ENCODE measurements at places on chromosomes 1 and 21.

- no peak for DNase-seq
These were observed 37.2 kb downstream of the GNPAT start for GRCh38 chr1:231278100-231278790.

DNA sequence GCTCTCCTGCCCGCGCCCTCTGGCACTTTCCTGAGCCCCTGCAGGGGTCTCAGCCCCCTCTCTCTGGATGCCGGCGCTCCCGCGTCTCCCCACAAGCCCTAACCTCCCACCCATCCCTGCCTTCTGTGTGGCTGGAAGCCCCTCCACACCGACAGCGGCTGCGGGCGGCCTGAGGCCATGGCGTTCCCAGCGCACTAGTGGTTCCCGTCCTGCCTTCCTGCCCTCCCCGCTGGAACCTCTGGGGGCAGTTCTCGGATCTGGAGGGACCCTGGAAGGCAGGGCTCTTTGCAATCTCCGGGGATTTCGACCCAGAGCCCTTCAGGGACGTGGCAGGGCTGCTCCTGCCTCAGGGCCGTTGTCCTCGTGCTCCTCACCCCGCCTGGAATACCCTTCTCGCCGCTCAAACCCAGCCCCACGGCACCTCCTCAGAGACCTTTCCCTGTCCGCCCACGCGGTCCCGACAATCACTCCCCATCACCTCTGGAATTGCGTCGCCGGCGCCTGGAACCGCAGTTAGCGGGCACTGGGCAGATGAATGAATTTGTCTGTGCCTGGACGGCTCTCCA is 493 bp upstream of the ESPN start:
- no peak for DNase-seq

- DNase-seq: no peak
These were observed 10.7 kb downstream of the TUT4 start for GRCh38 chr1:52542085-52542688.

- no peak for DNase-seq
These were observed 36.7 kb upstream of the TARDBP start for GRCh38 chr1:10975567-10976326.

- DNase-seq: no peak
These were observed 22.6 kb downstream of the AK4 start for GRCh38 chr1:65170511-65171142.

DNA sequence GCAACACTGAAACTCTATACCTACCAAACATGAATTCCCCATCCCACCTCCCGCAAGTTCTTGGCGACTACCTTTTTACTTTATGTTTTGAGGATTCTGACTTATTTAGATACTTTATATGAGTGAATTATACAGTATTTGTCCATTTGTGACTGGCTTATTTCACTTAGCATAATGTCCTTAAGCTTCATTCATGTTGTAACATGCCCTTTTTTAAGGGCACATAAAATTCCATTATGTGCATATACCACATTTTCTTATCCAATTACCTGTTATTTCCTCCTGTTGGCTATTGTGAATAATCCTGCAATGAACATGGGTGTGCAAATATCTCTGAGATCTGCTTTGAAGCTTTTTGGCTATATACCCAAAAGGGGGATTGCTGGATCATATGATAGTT is 22.0 kb upstream of the CHIT1 start:
- DNase-seq: no peak

GRCh38 chr1:19926296-19927129 is 3.1 kb upstream of the PLA2G2E start:
- no peak for DNase-seq
